ENCODE measurements at places on chromosomes 4 and X.

DNA sequence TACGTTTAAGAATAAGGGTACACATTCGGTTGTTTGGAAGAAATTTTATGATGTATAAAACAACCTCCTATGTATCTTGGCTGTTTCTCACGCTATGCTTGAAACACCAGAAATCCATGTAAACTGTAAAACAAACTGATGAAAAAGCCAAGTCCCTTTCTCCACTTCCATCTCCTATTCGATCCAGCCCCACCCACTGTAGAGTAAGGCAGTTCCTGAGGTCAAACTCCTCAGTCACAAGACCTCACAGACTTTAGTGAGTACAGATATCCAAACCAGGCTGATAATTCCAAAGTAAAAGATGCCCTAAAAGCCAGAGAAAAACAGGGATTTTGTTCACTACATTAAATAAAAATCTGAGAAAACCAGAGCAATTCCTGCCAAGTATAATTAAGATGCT is 45.6 kb downstream of the ARHGEF38 start:
- DNase-seq, result no peak

GRCh38 chrX:24777660-24778059 is 83.9 kb downstream of the POLA1 start:
- DNase-seq, result no peak

GRCh38 chr4:25753239-25753638 is 97.6 kb downstream of the SLC34A2 start:
- no peak for DNase-seq

GRCh38 chr4:15893962-15894361 is 44.6 kb downstream of the FGFBP1 start:
- peak; percentile 99 for DNase-seq
